ENCODE measurements at places on chromosomes 16 and 17.

DNA sequence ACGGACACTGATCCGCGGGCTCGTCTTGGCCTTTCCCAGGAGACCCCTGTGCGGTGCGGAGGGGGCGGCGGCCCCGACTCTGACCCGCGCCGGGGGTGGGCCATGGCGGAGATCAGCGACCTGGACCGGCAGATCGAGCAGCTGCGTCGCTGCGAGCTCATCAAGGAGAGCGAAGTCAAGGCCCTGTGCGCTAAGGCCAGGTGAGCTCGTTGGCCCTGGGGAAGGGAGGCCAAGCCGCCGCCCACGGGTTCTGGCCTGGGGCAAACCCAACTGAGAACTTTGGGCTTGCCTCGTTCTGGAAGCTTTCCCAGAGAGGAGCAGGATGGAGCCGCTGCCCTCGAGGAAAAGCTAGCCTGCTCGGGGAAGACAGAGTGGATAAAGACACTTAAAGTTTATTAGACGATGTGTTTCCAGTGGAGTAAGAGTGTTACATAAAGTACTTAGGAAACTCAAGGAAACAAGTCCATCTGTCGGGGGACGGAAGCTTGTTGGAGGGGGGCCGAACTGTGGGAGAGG lies 540 bp downstream of the PPP4C start:
- peak; percentile 57 for DNase-seq

DNA sequence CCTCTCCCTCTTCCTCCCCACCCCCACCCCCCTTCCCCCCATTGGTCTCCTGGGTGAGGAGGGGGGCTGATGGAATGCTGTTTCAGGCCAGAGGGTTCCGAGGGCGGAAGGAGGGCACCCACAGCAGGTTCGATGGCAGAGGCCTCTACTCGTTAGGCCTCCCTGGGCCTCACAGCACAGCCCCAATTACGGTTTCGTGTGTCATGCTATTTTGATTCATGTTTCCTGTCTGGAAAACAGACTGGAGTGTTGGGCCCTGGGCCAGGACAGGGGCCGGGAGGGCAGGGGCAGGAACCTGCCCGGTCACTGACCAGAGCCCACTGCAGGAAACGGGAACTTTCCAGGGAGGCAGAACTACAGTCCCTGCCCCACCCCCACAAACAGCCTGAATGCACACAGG lies 138.2 kb downstream of the C16orf95 start:
- peak; percentile 62 for DNase-seq

- DNase-seq, result no peak
These were observed 7.1 kb upstream of the ASGR1 start for GRCh38 chr17:7186241-7186640.

- no peak for DNase-seq
These were observed 3.3 kb downstream of the HNF1B start for GRCh38 chr17:37741341-37742115.

DNA sequence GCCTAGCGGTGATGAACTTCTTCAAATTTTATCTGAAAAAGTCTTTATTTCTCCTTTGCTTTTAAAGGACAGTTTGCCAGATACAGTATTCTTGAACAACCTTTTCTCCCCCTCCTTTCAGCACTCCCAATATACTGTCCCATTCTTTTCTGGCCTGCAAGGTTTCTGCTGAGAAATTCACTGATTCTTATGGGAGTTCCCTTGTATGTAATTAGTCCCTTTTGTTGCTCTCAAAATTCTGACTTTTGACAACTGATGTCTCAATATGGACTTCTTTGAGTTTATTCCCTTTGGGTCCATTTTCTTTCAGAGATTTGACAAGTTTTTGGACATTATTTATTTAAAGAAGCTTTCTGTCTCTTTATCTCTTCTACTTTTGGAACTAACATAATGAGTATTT lies 39.4 kb downstream of the SDR42E1 start:
- DNase-seq, result no peak

- no peak for DNase-seq
These were observed 13.2 kb upstream of the FOXJ1 start for GRCh38 chr17:76154292-76154691.
